ENCODE measurements at places on chromosomes 2 and 18.

DNA sequence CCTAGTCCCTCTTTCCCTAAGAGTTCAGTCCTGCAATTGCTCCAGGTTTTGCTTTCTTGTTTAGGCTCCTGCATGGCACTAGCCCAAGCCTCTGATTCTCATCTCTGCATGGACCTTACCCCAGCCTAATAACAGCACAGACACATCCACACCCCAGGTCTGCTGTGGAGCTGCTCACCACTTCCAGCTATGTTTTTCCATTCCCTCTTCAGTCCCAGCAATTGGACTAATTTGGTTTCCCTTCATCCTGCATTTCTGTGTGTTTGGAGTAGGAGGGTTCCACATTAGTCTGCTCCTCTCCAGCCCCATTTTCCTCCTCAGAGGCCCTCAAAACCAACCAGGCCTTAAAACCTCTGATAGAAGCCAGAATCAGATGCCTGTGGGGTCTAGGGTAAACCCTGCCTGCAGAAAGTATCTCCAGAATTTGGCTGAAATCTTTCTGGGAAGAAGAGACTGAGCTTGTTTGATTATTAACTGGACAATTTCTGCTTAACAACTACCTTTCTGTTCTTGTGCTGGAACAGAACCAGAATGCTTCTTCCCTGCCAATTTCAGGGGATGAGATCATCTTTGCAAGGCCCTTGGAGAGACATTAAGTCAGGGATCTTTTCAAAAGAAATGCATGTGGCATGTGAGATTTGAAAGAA is 95.9 kb downstream of the GFPT1 start:
- DNase-seq = peak; percentile 67

DNA sequence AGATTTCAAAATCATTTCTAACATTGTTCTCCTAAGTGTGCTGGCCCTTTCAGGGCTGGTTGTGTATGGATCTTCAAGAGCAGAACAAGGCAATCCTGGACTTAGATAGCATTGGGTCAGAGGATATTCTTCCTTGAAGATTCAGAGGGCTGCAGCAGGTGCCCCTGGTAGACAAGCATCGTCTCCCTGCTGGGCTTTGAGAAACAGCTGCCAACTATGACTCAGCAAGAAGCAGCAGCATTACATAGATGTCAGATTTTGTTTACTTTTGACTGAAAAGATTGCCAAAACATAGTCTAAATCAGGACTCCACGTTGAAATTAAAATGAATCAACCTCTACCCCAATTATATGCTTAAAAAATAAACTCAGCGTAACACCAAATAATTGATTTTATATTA is 618.8 kb downstream of the SOCS6 start:
- peak; percentile 45 for DNase-seq

GRCh38 chr18:22674272-22674671 is 256.6 kb upstream of the CTAGE1 start:
- DNase-seq = no peak

DNA sequence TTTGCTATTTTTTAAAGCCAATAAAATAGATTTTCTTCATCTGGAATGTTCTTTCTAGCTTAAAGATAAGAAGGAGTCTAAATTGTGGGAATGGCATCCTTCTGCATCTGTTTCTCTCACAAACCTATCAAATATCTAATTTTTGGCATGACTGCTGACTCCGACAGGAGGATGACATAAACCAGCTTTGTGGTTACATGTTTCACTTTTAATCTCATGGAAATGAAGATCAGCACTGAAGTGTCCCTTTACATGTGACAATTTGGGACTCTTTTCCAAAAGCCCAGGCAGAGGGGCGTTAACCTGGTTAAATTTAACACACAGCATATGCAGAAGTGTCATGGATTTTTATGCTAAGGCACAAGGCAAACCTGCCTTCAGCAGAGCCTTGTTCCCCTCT is 694.7 kb downstream of the ARHGAP15 start:
- no peak for DNase-seq

- no peak for DNase-seq
Measured at GRCh38 chr18:8426401-8426800, 182.8 kb upstream of the RAB12 start.

- no peak for DNase-seq
Measured at GRCh38 chr18:49531678-49532153, 30.1 kb upstream of the LIPG start.

DNA sequence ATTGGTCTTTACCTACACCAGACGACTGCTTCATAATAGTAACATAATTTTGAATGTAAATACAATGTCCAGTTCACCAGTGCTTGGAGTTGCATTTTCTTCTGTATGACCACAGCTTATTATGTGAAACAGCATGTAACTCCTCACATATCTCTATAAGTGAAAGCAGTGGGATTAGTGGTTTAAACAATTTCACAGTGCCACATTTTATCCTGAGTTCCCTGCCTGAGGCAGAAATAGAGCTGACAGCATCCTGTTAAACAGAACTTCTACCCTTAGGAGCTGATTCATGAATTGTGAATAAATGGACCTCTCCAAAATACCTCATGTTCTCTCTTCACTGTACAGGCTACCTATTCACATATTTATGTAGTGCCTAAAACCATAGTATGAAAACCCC is 542.3 kb upstream of the VWC2L start:
- no peak for DNase-seq

DNA sequence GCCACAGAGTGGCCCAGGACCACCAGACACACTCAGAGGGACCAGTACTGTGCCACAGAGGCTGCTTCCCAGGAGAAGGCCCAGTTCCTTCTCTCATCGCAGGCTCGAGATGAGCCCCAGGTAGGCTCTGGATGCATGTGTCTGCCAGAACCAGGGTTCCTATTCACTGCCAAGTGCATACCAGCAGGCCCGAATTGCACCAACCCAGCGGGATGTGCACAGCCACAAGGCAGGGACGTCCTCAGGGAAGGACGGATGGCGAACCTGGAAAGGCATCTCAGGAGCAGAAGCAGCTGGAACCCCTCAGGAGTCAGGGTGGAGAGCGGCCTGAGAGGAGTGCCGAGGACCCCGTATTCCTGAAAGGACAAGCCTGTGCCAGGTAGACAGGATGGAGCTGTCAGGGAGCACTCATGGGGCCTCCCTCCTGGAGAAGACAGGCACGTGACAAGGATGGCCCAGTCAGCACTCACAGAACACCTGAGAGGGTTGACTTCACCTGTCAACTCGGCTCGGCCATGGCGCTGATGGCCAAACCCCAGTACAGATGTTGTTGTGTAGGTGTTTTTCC is 73.7 kb downstream of the PTGR3 start:
- DNase-seq = no peak

- DNase-seq = no peak
Measured at GRCh38 chr2:221962186-221962585, 336.6 kb downstream of the PAX3 start.

DNA sequence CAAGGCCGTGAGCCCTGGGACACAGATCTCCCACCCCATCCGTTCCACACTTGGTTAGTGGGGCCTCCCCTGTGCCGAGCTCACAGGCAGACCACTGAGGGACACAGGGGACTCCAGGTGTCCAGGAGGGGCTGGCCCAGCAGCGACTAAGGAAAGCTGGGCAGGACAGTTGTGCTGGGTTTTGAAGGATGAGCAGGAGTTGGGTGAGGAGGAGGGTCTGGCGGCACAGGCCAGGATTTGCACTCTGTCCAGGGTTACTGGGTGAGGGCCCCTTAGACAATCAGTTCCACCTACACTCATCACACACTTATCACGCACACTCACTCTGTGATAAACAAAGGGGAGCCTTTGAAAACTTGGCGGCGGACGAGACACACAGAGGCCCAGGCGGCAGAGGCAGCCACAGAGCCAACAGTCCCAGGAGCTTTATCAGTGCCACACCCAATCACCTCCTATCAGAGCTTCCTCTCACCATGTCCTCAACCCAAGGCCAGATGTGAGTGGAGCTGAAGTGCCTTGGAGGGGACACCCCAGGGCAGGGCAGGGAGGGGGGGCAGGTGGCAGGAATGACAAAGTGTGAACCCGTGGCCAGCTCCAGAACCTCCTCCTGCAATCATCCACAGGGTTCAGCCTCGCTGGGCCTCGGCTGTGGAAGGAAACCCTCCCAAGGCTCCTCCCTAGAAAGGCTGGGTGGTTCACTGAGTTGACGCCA is 26.6 kb downstream of the BIN1 start:
- no peak for DNase-seq

DNA sequence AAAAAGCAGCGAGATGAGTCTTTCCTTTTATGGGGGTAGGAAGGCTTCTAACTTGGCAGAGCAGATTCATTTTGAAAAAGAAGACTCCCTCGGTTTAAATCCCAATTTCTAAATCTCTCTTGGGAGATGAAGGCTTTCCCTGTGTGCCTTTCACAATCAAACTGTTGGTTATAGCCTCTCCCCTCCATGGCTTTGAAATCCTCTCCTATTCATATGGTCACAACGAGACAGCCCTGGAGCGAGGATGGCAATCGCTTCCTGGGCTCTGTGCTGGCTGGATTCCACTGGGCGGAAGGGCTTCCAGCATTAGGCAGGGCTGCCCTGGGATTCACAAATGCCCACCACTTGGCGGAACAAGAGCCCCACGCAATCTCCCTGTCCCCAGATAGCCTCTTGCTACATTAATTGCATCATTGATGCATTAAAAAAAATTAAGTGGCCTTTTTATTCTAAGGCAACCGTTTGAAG is 1.6 kb downstream of the CAVIN2 start:
- DNase-seq = peak; percentile 11

GRCh38 chr2:236689393-236689700 is 119.7 kb downstream of the ACKR3 start:
- DNase-seq = no peak

GRCh38 chr2:235433860-235434259 is 60.0 kb upstream of the AGAP1 start:
- DNase-seq = peak; percentile 89

- DNase-seq = no peak
Measured at GRCh38 chr2:220053919-220054318, 426.5 kb downstream of the SLC4A3 start.

DNA sequence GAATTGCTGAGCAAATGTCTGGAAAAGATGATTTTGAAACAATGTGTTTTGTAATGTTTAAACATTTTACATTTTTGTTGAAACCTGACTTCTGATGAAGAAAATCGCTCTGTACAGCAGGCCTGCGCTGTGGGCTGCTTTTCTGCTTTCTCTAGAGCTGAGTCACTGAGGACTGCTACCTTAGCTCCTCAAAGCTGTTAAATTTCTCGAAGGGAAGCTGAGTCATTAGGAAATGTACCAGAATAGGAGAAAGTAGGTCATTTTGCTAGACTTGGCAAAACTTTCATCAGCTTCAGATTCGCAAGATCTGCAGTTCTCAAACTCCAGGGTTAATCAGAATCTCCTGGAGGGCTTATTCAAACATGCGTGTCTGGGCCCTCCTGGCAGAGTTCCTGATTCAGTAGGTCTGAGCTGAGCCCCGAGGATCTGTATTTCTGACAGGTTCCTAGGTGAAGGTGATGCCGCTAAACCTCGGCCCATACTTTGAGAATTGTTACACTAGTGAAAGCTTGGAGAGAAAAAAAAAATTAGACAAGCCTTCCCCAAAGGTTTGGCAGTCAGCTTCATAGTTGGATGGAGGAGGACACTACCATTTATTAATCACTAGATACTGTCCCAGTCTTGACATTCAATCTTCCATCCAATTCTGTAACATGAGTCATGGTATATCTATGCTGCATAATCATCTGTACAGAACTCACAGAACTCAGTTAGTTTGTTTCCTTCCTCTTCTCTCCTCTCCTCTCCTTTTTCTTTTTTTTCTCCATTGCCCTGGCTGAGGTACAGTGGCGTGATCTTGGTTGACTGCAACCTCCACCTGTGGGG is 297.6 kb downstream of the PARD3B start:
- DNase-seq = peak; percentile 38

DNA sequence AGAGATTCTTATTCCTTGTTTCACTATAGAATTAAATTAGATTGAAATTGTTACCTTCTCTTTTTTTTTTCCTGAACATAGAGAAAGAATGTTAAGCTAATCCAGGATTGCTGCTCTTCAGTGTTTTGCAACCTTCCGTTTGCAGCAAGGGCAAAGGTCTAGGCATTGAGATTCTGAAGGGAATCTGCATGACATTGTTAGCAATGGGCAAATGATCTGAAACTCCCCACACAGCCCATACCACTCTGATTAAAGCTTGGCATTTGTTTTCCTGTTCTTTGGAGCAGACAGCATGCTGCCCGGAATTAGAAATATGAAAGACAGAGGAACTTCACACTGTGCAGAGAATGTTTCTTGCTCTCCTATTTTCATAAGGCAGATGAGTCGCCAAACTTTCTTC is 551.8 kb downstream of the SOCS6 start:
- DNase-seq = no peak

GRCh38 chr2:195121341-195121740 is 535.7 kb upstream of the SLC39A10 start:
- no peak for DNase-seq

DNA sequence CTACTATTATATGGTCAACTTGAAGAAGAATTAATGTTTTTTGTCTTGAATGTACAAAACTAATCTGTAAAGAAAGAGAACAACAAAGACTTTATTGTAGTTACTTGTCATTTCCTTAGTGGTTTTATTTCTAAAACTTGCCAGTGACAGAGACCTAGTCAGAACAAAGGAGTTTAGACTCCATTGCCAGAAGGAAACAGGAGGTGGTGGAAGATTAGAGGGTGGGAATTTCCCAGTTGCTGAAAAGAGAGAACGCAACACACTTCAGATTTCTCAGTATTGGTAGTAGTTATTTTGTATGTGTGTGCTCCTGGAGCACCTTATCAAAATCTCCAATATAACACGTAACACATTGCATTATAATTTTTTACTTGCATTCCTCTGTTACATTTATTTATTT is 81.4 kb downstream of the CDCA7 start:
- no peak for DNase-seq

Measured in pons (tissue), 1 donor.